ENCODE measurements at places on chromosomes 7 and 10.

- DNase-seq = no peak
Measured at GRCh38 chr10:45235798-45236220, 79.6 kb downstream of the OR13A1 start.

DNA sequence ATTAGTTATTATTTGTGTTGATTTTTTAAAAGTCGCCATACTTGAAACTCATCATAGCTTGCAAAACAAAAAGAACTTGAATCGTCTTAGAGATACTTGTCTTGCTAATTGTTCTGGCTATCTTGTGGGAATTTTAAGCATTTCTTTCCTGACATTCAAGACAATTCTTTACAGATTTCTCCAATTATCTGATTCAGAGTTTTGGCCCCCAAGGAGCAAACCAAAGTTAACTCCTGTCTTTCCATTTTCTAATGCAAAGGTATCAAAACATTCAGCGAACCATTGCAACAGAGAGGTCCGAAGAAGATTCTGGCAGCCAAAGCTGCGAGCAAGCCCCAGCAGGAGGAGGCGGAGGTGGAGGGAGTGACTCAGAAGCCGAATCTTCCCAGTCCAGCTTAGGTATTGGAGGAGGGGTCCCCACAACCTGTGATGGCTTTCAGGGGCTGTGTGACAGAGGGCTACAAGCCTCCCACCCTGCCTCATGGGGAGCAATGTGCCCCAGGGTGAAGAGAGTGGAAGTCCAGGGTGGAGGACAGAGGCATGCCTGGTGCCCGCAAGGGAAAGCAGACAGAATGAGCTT is 119.4 kb upstream of the STK17A start:
- peak; percentile 39 for DNase-seq

DNA sequence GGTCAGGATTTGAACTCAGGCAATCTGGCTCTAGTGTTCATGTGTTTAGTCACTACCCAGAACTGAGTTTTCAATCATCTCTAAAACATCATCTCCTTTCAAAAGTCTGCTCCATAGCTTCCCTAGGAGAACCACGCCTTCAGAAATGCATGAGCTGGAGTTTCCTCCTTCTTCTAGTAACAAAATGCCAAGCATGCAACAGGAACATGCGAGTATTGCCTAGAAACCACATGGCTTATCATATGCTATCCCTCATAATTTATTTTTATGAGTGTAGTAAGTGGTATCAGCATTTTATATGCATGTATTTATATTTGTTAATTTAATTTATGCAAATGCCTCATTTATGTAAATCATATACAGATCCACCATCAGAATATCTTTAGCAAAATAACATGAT is 170.9 kb downstream of the RAB11FIP2 start:
- DNase-seq = no peak

- DNase-seq = no peak
Measured at GRCh38 chr7:41103331-41103730, 599.6 kb downstream of the INHBA start.

DNA sequence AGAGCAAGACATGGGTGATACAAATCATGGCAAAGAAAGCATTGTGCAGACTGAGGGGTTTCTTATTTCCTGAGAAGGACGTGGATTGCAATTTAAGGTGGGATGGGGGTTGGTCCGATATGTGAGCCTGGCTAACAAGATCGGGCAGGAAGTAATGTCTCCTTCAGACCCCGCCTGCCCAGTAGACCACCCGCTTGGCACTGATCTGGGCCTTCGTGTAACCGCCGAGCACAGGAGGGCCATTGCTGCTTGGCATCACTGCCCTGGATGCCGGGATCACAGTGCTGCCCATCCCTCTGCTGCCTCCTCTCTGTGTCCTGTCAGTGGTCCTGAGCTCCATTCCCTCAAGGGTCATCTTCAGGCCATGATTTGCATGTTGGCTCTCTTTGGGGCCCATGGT is 214.6 kb upstream of the ZNF32 start:
- no peak for DNase-seq

Measured in AG10803 (cell line).